ENCODE measurements at places on chromosomes 3 and 15.

DNA sequence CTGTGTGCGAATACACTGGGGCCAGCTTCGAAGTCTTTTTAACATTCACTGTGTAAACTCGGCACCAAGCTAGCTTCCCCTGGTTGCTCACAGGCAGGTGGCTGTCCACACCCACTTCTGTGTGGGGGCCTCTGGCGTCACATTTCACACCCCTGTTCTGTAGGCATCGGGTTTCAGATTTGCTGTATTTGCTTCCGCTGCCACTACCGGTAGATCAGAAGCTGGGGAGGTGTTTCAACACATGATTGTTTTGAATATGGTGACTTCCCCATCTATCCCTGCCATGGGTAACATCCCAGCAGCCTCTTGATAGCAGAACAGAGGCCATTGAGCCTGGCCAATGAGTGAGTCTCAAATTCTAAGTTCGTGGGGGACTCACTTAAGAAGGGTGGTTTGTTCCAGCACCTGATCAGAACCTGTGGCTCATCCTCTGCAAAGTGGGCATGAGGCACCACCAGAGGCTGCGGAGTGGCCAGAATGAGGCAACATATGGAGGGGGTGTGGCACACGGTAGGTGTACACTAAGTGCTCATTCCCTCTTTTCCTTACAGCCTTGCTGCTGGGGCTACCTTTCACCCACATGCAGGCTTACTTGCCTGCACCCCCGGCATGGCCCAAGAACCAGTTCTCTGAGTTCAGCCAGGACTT is 61.5 kb downstream of the IQSEC1 start:
- DNase-seq: peak; percentile 50

DNA sequence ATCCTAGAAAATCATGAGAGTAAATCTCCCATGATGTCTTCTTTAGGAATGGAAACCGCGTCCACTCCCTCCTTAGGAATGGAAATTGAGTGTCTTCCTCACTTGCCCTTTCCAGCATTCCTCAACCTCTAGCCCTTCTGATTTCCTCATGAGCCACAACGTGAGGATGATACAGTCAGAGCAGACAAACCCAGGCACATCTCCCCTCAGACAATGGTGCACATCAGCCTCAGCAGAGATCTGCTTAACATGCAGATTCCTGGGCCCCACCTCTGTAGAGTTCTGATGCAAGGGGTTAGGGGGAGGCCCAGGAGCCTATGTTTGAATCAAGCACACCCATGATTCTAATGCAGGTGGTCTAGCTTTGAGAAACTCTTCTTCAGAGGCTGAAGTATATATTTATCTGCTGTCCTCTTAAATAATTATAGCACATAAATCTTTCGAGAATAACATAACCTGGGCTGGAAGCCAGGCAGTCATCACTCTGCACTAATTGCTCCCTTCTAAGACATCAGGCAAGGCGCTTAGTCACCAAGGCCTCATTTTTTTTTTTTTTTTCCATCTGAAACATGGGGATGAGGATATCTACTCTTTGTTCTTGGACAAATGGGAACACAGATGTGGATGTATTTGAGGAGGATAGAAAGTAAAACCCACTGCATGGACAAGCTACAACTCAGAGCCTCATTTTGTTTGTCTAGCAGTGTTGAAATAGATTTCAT is 81.7 kb downstream of the PRICKLE2 start:
- DNase-seq: no peak

DNA sequence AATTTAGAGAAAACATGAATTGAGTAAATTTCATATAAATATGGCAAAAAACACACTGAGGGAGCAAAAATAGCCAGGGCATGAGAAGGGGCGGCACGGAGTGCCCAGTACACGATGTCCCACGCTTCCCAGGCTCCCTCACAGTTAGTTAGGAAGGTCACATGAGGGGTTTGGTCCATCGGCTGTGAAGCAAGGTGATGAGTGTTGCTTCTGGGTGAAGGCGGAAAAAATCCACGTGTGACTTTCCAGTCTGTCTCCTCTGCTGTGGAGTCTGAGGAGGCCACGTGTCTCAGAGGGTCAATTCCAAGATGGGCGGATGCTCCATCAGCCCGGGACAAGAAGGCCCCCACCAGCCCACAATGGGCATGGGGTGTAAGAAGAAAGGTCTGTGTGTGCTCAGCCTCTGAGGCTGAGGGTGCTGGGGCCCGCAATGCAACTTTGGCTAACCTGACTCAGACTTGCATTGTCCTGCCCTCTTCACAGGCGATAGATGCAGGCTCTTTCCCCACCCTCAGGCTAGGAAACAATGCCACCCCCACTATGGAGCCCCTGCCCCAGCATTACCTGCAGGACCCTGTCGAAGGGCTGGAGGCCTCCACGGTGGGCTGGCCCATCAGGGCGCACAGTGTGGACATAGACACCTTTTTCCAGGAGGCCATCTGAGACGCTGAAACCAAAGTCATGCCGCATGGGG is 45.7 kb downstream of the GRIP2 start:
- DNase-seq: peak; percentile 14

DNA sequence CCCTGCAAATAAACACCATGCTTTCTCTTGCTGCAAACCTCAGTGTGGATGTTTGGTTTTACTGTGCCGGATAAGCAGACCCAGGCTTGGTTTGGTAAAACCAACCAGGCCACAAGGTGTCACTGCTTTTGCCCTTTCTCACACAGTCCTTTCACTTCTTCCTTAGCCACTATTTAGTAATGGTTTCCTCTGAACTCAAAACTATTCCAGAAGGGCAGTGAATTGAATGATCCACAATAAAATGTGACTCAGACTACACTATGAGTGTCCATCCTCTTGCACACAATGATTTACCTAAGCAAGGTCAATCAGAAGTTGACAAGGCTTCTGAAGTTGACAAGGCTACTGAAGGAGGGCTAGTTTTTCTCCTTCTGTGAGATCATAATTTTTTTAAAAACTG is 552.4 kb upstream of the CCDC54 start:
- no peak for DNase-seq

GRCh38 chr15:95194746-95195145 is 963.4 kb downstream of the MCTP2 start:
- no peak for DNase-seq

- no peak for DNase-seq
Observed at GRCh38 chr3:33426068-33426467, 14.1 kb downstream of the UBP1 start.

GRCh38 chr15:74420193-74420905 is 13.4 kb downstream of the SEMA7A start:
- peak; percentile 47 for DNase-seq

GRCh38 chr15:66884661-66885237 is 180.7 kb upstream of the SMAD3 start:
- DNase-seq: no peak

GRCh38 chr15:97126553-97127233 is 796.2 kb downstream of the NR2F2 start:
- no peak for DNase-seq

- no peak for DNase-seq
Observed at GRCh38 chr3:22451501-22451900, 700.5 kb upstream of the ZNF385D start.

- DNase-seq: no peak
Observed at GRCh38 chr3:19885468-19885867, 48.5 kb downstream of the EFHB start.

GRCh38 chr3:153462545-153462944 is 300.5 kb downstream of the RAP2B start:
- no peak for DNase-seq

DNA sequence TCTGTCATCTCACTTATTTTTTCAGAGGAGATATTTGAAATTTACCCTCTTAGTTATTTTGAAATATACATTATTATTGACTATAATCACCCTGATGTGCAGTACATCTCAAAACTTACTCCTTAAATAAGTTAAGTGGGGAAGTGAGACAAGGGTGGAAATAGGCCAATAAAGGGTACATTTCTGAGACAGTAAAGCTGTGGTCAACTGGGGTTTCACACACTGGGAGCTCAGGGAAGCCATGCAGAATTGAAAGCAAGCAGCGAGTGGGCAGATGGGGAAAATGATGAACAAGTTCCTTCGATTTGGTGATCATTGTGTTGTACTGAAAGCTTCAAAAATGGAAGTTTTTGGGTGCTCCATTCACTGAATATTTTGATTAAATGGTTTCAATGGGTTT is 21.6 kb upstream of the MOBP start:
- DNase-seq: no peak

GRCh38 chr15:50123861-50124557 is 5.0 kb upstream of the ATP8B4 start:
- no peak for DNase-seq

DNA sequence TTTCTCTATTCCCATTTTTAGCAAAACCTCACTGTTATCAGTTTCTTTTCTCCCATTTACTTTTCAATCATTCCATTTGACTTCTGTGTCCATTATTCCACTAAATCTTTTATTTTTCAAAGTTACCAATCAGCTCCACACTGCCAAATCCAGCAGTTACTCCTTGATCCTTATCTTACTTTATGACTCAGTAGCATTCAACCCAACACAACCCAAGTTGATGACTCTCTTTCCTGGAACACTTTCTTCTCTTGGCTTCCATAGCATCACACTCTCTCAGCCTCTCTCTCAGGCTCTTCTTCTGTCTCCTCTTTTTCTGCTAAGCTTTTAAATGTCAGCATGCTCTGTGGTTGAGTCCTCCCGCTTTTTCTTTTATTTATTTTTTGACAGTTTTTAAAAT is 36.3 kb downstream of the RASGRP1 start:
- no peak for DNase-seq

DNA sequence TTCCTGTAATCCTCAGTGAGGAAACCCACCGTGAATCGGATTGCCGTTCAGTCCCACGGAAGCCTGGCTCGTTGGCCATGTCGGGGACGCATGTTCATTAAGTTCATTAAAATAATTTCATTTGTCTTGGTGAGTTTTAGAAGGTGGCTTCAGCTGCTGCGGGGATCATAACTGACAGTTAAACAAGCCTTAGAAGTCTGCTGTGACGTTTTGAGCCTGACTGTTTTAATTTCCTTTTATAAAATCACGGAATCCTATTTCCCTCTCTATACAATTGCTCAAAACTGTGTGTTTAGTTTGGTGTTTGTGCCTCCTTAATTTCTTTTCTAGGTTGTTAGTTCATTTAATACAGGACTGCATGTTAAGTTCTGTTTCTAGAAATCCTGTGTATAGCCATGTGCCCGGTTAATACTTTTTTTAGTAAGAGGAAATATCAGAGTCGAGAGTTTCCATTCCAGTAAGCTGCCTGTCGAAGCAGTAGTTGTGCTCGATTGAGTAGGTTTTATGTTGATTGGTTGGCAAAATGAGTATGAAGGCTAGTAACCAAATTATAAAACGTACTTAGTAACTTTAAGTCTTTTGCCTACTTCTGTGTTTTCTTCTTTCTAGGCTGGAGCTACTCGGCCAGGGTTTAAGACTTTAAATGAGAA is 705 bp downstream of the NIPA2 start:
- no peak for DNase-seq

- DNase-seq: no peak
Observed at GRCh38 chr3:127624063-127624462, 4.9 kb upstream of the PODXL2 start.

DNA sequence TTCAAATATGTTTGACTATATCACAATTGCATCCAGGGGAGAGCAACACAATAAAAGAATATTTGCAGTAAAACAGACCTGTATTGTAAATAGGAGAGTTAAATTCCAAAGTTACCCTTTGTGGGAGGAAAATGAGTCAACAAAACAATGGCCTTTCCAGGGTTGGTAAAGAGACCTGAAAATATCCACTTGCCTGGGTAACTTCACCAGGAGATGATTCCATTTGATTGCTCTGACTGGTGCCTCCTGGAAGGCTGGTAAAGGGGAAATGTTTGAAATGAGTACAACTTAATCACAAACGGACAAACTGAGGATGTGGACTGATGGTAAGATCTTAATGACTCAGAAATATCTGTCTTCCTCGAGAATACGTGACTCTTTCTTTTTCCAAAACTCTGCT is 43.6 kb upstream of the SRGAP3 start:
- DNase-seq: no peak

GRCh38 chr3:165128544-165128943 is 50.2 kb upstream of the SI start:
- DNase-seq: no peak

GRCh38 chr15:91853948-91854638 is 585 bp downstream of the SLCO3A1 start:
- DNase-seq: no peak

- no peak for DNase-seq
Observed at GRCh38 chr3:123419850-123420297, 29.0 kb downstream of the ADCY5 start.

GRCh38 chr3:62277450-62277849 is 95.9 kb downstream of the FEZF2 start:
- no peak for DNase-seq

DNA sequence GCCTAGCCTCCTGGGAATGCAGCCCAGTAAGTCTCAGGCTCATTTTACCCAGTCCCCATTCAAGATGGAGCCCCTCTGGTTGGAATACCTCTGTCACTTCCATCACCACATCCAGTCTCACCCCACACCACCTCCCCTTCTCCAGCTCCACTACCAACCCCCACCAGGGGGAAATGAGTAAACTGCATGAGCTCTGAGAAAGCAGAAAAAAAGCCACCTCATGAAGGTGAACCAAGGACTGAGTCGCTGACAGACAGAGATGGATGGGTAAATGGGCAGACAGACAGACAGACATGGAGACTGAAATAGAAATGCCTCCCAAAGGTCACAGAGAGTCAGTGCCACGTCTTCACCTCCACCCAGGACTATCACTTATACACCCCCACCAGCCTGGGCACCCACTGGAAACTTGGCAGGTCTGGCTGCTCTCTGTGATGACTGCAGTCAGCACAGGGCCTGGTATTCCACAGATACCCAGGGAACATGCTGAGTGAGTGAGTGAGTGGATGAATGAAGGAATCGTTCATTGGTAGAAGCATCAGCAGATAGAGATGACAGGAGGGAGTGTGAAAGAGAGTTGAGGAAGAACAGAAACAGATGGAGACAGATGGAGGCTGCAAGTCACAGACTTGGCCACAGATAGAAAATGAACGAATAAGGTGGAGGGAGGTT is 4.9 kb upstream of the LOXL1 start:
- no peak for DNase-seq

DNA sequence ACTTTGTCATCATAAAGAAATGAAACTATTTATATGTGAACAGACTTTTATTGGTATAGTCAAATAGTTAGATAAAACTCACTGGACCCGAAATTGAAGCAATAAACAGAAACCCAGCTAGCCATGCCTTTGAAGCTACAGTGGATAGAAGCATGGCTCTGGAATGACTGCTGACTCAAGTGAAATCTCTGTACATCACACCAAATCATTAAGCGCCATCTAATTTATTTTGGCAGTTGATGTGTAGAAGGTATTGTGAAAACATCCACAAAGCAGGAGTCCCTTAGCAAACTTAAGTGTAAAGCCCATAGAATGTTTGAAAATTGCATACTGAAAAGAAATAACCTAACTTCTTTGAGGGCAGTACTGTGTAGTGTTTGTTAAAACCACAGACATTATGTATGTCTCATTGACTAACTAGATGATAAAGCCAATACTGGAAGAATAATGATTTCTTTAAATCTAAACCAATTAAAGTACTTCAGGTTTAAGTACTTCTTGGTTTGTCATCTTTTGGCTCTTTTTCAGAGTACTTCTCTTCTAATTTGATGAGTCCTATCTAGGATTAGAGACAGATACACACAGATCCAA is 42.8 kb upstream of the FBXL22 start:
- DNase-seq: no peak

- peak; percentile 79 for DNase-seq
Observed at GRCh38 chr3:69871251-69871650, 128.3 kb upstream of the SAMMSON start.

- no peak for DNase-seq
Observed at GRCh38 chr15:38019066-38019465, 84.6 kb downstream of the TMCO5A start.

- DNase-seq: no peak
Observed at GRCh38 chr3:123424999-123425712, 23.7 kb downstream of the ADCY5 start.

GRCh38 chr3:128188326-128188725 is 35.0 kb downstream of the EEFSEC start:
- no peak for DNase-seq

Data from gastrocnemius medialis (tissue), 4 donors.